ENCODE measurements at places on chromosomes 16 and 17. TPM values are rescaled to one million over a fixed set of nuclear protein-coding genes. Genes with fewer than 3 reads are reported as not detected.

ZG16B gene
- 2.1 TPM for polyA plus RNA-seq

CHRNE gene
- 2.3 TPM for polyA plus RNA-seq

KRTAP4-5 gene
- polyA plus RNA-seq = not detected

CCDC78 gene
- 38.3 TPM for polyA plus RNA-seq

AIPL1 gene
- polyA plus RNA-seq = not detected

ITGAD gene
- 0.19 TPM for polyA plus RNA-seq

BORCS6 gene
- 5.6 TPM for polyA plus RNA-seq

AKTIP gene
- 23.1 TPM for polyA plus RNA-seq

TBC1D3B gene
- 1.6 TPM for polyA plus RNA-seq

PYY gene
- 0.05 TPM for polyA plus RNA-seq

NME3 gene
- polyA plus RNA-seq = 67.6 TPM

GPR179 gene
- polyA plus RNA-seq = 0.03 TPM

NATD1 gene
- polyA plus RNA-seq = 6.3 TPM

CSH2 gene
- polyA plus RNA-seq = not detected

CHAD gene
- polyA plus RNA-seq = 0.35 TPM

DPEP3 gene
- polyA plus RNA-seq = 0.16 TPM

TEKT5 gene
- 0.13 TPM for polyA plus RNA-seq

MT1M gene
- polyA plus RNA-seq = 35.2 TPM

C1QL1 gene
- 0.57 TPM for polyA plus RNA-seq

PRSS22 gene
- polyA plus RNA-seq = 27.3 TPM

CPHXL2 gene
- not detected for polyA plus RNA-seq

MIS12 gene
- polyA plus RNA-seq = 14.4 TPM

REXO5 gene
- polyA plus RNA-seq = 0.84 TPM

LPO gene
- 0.26 TPM for polyA plus RNA-seq

HCRT gene
- polyA plus RNA-seq = not detected

KLHL10 gene
- polyA plus RNA-seq = 0.08 TPM

IRX6 gene
- polyA plus RNA-seq = 6.3 TPM

ACE gene
- 22.1 TPM for polyA plus RNA-seq

KRT28 gene
- polyA plus RNA-seq = not detected

MYH13 gene
- polyA plus RNA-seq = 0.02 TPM

KPNB1 gene
- polyA plus RNA-seq = 112 TPM

ITPRIPL2 gene
- 19.1 TPM for polyA plus RNA-seq

OR1F1 gene
- polyA plus RNA-seq = not detected

TAC4 gene
- not detected for polyA plus RNA-seq

SNAI3 gene
- polyA plus RNA-seq = 3.8 TPM

MPP2 gene
- 0.24 TPM for polyA plus RNA-seq

ABCA5 gene
- polyA plus RNA-seq = 22.8 TPM

KRT20 gene
- not detected for polyA plus RNA-seq

CLEC3A gene
- not detected for polyA plus RNA-seq

CCL17 gene
- 3.5 TPM for polyA plus RNA-seq

Measured in lung (tissue), 17 donors.